Inflammatory macrophage (primary cell): ENCODE measurements at places on chromosomes 1 and 21.

DNA sequence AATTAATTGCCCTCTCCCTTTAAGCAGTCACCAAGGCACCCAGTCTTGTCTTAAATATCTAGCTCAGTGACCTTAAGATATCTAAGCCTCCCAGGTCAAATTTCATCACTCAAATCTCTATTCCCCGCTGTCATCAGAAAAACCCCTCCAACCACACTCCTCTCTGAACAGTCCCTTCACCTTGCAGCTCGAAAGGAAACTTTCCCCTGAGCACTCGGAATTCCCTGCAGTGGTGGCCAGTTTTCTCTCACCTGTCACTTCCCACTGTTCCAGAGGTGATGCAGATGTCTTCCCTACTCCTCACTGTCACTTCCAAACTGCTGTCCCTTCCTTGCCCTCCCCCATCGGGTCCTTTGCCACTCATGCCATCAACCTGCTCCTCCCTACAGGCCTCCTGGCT is 15.3 kb upstream of the SSX2IP start:
- DNase-seq: no peak

DNA sequence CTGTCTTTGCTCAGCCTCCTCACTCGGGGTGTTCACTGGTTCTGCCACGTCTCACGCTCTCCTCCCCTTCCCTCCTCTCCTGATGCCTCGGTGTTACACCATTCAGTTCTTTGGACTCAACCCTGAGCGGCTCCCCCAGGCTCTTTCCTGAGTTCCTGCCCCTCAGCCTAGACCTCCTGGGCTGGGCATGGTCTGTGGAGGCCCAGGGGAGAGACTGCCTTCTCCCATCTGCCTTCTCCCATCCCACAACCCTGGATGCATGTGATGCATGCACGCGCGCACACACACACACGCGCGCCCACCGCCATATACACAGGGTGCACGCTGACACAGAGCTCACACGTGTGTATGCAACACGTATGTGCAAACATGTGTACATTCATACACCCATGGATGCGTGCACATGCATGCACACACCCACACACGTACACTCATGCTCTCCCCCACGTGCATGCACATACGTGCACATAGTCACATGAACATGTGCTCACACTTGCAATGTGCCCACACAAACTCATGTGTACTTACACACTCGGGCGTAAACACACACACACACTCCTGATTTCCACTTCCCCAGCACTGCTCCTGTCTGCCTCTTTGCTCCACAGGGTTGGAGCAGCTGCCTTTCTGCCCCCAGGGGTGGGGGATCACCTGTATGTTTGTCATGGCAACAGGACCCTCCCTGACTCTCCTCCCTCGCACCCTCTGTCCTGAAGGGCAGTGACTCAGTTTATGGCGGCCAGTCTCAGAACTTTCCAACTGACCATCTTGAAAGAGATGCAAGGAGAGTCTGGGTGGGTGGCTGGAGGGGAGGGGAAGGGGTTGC is 59.0 kb downstream of the HUNK start:
- DNase-seq: no peak

GRCh38 chr21:45981151-45982091 is at the start of gene COL6A1:
Gene COL6A1, plus strand, starts transcription at chr21:45981770. Its CDS starts 81 bp downstream, at chr21:45981851.
- peak; percentile 55 for DNase-seq

DNA sequence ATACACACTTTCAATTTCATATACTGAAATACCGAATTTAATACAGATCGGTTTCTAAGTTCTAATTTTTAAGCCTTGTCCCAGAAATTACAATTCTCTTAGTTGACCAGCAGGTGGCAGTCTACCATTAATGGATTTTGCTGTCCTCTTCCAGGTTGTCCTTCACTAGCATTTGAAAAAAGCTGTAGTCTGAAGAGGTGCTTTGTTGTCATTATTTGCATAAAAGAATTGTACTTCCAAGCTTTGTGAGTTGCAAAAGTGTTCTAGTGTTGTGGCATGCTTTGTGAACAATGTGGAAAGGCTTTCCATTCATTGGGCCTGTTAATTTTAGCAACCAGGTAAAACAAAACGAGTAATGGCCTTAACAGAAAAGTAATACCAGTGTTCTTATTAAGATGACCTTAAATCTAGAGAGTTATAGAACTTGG is 193.6 kb downstream of the RPS6KC1 start:
- DNase-seq: peak; percentile 68

- DNase-seq: no peak
These were observed 113.8 kb downstream of the CAMTA1 start for GRCh38 chr1:6898974-6899539.

- DNase-seq: peak; percentile 48
These were observed 13.3 kb upstream of the TFF1 start for GRCh38 chr21:42379426-42380215.

DNA sequence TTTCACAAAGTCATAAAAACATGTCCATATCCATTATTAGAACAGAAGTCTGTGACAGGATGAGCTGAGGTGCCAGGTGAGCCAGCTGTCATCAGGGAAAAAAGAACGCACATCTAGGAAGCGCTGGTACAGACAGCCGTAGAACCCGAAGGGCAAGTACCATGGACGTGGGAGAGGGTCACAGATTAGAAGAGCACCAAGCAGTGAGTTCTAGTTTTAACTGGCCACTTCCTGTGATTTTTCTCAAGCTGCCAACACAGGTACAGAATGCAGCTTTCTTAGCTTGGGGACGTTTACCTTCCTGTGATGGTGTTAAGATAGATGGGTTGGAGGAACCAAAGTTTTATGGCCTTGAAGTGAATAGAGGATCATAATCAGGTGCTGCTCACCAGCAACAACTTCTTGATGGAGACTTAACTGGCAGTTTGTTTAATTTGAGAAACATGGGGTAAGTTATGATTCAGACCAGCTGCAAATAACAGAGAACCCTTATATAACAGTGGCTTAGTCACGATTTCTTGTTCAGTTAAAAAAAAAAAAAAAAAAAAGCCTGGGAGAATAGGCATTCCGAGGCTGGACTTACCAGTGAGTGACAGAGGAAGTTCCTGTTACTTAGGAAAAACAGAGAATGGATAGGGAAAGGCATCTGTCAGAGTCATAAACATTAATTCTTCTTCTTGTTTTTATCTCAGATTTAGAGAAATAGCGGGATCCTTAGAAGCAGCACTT is 30.9 kb downstream of the AGT start:
- no peak for DNase-seq

GRCh38 chr21:34133392-34133791 is 60.0 kb downstream of the MRPS6 start:
- peak; percentile 11 for DNase-seq

DNA sequence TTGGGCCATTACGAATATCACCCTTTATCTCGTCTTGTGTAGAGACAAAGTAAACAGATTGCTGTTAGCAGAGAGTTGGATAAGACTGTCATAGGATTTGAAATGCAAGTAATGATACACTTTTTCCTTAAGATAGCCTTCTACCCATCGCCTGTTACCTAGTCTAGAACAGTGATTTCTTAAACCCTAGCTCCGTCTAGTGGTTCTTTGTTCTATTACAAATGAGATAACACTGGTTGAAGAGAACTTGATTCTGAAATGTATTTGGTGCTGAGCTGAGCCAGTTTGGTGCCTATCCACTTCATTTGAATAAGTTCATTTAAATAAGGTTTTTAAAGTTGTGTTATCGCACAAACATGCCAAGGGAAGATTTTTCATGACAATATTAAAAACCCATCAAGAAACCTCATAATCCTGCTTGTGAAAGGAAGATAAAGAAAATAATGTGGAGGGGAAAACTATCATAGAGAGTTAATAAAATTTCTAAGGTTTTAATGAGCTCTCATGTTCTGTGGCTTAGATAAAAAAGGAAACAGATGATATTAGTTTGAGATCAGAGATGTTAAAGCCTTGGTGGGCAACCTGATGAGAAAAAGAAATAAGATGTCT is 1.5 kb upstream of the KCNH1 start:
- peak; percentile 25 for DNase-seq

DNA sequence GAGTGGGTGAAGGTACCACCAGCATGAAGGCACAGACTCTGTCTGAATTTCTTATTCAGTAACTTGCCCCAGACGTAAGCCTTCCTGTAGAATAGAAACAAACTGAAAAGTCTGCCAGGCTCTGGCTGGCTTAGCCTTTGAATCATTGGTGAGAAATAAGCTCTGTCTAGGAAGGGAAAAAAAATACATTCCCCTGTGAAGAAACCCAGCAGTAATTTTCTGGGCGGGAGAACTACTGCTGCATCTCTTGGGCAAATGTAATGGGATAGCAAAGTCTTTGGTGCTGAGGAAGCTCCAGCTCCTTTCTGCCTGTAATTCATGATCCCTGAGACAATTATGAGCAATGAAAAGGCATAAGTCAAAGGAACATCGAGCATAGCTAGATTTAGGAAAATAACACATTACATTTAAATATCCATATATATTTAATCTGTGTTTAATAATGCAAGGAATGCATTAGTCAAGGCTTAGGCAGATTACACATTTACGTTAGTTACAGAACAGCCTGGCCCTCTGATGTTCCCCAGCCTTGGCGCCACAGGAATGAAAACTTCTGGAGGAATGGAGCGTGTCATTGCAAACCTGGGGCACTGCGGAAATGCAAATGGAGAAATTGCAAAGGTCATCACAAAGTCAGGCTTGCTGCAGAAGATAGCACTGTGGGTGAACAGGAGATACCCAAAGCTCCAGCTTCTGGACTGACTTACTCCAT is 216.3 kb upstream of the CAMK1G start:
- DNase-seq: no peak

- DNase-seq: no peak
These were observed 157.4 kb upstream of the PROX1 start for GRCh38 chr1:213830371-213830770.

DNA sequence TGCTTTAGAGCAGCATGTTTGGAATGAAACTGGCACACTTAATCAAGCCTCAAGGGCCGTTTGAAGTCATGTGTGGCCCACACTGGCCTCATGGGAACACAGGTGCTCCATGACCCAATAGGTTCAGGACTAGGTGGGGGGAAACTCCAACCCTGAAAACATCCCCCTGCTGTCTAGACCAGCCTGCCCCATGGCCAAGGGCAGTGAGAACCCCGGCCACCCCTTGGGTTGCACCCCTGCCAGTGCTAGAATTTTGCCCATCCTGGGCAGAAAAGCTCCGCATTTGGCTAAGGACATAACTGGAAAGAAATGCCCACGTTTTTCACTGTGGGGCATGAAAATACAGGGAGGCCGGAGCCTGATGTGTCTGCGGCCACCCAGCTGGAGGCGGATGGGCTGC is 6.1 kb upstream of the PTGER3 start:
- no peak for DNase-seq

DNA sequence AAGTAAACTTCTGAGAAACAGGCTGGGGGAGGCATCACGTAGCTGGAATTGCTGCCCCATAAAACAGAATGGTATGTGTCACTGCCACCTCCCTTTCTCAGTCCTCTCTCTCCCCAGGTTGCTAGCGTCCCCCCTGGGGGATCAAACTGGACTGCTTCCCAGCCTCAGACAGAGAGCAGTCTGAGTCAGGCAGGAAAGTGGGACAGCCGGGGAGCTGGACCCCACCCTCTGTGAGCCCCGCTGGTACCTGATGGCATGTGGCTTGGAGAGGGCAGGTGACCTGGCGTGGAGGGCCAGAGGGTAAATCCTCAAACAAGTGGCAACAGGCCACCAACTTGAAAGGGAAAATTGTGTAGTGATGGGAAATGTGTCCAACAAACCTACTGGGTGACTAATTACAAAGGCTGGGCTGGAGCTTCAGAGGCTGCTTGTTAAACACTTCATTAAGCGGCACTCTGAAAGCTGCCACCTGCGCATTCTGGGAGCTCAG is 1.0 kb upstream of the SFN start:
- no peak for DNase-seq

DNA sequence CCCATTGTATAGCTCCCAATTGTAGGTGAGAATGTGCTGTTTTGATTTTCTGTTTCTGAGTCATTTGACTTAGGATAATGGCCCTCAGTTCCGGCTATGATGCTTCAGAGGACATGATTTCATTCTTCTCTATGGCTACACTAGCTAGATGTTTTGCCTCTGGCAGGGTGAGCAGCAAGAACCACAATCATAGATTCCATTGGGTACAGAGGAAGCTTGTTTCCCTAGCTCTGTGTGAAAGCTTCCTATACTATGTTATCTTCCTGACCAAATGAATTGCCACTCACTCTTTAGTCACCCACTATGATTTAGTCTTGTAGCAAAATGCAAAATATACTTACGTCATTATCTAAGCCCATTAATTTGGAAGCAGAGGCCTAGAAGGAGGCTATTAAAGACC is 616.3 kb downstream of the PLA2G4A start:
- DNase-seq: no peak

DNA sequence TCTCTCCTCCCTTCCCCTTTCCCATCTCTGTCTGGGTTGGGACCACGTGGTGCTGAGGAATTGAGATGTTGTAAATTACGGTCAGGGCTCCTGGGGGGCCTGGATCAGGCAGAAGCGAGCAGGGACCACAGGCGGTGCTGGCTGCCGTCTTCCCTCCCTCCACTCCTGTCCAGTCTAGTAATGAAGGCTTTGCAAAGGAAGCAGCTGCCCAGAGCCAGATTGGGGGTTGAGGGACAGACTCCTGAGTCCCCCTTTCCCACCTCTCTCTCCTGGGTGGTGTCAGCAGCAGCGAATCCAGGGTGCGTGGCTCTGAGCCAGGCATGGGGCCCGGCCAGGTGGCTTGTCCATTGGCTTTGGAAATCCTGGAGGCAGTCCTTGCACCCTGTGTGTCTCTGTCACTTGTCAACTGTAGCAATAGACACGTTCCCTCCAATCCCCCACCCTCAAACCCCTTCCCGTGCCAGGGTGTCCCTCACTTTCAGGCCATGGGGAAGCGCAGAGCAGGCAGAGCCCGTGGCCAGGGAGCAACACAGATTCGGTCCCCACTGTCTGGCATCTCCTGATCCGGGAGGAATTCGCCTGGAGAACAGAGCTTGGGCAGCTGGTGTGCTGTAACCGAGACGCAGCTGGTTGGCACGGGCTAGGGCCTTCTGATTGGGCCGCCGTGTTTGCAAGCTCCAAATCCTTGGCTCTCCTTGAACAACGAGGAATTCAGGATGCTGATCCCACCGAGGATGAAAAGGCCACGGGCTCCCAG is 64.8 kb upstream of the WNT4 start:
- no peak for DNase-seq

- DNase-seq: no peak
These were observed 602.9 kb downstream of the NPHP4 start for GRCh38 chr1:5389101-5389885.

DNA sequence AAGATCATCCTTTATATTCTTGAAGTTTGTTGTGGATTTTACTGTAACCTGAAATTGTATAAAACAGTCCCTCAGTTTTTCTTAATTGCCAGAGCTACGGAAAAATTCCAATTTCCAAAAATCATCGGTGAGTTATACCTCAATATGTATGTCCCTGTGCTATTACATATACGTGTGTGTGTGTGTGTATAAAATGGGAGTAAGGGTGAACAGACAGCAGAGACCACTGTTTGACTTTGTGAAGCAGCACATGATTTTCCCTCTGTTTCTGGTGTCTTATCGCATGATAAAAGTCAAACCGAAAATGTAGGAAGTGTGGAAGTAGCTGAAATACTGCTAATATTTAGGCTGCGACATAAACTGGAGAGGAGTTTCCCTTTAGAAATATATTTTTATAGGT is 1.2 kb downstream of the OR2T1 start:
- no peak for DNase-seq

- DNase-seq: no peak
These were observed 52.8 kb upstream of the EDN2 start for GRCh38 chr1:41537251-41537650.

GRCh38 chr1:6154525-6155319 is 25.4 kb downstream of the CHD5 start:
- no peak for DNase-seq

GRCh38 chr1:10339815-10340214 is 59.0 kb upstream of the PGD start:
- DNase-seq: no peak
